ENCODE measurements at places on chromosomes 13 and 19.

DNA sequence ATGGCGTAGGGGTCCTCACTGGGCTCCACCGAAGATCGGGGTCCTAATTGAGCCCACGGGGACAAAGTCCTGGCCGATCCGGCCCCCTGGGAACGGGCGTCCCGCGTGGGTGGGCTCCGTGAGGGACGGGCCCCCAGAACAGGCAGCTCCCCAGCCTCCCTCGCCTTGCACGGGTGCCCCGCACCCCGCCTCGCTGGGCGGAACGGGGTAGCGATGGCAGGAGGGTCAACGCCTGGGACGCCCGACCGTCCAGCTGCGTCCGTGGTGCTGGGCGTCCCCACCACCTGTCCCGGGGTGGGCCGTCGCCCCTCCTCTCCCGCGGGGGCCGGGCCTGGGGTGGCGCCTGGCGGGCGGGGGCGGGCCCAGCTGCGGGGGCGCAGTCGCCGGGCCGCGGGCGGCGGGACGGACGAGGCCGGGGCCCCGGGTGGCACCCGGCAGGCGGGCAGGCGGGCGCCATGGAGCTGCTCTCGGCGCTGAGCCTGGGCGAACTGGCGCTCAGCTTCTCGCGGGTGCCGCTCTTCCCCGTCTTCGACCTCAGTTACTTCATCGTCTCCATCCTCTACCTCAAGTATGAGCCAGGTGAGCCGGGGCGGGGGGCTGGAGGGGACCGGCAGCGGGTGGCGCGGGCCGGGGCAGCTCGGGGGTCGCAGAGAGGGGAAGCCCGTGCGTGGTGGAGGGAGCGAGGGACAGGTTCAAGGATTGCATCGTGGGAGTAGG, at the start of gene TMEM38A:
Gene TMEM38A, plus strand, starts transcription at position 377 of the 717 bp plus-strand sequence. Its CDS starts 79 bp downstream, at position 456.
- peak; percentile 26 for DNase-seq

DNA sequence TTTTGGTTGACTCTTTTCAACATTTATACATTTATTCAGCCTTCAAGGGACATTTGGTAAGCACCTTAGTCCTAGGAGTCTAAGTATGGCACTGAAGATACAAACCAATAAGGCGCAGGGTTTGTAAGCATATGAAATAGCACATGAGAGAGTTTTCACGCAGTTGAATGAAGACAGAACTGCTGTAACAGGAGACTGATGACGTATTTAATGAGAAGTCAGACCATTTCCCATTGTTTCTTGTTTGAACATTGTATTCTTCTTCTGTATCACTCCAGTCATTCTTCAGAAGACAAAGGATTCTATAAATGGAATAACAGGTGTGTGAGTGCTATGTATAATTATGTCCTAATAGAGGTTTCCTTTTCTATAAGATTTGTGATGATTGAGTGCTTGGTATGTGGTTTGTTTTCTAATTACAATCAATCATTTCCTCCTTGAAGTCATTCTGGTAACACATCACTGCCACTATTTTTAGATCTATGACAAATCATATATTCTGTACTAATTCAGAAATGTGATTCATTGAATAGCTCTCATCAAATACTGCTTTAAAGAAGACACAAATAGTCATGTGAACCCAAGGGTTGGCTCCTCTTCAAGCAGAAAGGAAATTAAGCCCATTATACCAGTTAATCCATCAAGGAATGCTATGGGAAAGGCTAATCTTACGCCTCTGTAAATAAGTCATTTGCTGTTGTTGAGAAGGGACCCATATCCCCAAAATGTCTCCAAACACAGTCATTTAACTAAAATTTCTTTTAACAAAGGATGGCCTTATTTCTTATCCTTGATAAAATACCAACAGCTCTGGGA, 222.8 kb upstream of the NBEA start:
- no peak for DNase-seq

DNA sequence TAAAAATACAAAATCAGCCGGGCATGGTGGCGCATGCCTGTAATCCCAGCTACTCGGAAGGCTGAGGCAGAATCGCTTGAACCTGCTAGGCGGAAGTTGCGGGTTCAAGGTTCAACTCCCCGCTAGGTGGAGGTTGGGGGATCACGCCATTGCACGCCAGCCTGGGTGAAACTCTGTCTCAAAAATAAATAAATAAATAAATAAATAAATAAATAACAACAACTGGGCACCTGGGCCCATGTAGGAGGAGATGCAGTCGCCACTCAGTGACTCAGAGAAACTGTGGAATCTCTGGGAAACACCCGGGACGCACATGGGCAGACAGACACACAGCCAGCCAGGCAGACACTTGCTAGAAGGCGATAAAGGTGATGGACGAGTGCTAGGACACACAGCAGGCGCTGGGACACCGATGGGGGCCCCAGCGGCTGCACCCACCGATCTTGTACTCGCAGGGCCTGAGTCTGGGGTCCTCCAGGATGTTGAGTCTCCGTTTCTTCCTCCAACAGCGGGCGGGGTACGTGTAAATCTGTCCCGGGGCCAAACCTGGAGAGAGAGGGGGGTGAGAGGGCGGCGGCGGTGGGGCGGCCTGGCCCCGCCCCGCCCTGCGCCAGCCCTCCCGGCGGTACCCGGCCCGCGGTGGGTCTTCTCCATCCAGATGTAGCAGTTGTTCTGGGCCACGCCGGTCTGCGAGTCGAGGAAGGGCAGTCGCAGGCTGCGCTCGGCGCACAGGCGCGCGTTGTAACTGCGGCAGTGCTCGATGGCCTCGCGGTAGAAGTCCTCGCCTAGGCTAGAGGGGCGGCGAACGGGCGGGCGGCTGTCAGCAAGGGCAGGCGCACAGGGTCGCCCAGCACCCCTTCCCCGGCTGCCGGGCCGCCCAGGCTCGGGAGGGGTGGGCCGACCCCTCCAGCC, 1.8 kb downstream of the DPF1 start:
- DNase-seq: no peak

DNA sequence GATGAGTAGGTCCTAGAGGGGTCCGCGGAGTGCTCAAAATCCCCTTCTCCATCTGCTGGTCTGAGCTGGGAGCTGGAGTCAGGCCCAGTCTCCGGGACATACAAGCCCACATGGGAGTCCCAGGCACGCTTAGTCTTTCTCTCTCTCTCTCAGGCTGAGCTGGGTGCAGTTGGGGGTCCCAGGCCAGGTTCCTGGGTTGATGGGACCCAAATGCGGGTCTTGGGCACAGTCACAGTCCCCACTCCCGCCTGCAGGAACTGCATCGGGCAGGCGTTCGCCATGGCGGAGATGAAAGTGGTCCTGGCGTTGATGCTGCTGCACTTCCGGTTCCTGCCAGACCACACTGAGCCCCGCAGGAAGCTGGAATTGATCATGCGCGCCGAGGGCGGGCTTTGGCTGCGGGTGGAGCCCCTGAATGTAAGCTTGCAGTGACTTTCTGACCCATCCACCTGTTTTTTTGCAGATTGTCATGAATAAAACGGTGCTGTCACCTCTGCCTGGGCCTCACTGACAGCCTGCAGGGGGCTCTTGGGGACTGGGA, 23.8 kb downstream of the CYP4F12 start:
- no peak for DNase-seq

GRCh38 chr13:46675016-46675415, 121.9 kb downstream of the ESD start:
- peak; percentile 63 for DNase-seq

DNA sequence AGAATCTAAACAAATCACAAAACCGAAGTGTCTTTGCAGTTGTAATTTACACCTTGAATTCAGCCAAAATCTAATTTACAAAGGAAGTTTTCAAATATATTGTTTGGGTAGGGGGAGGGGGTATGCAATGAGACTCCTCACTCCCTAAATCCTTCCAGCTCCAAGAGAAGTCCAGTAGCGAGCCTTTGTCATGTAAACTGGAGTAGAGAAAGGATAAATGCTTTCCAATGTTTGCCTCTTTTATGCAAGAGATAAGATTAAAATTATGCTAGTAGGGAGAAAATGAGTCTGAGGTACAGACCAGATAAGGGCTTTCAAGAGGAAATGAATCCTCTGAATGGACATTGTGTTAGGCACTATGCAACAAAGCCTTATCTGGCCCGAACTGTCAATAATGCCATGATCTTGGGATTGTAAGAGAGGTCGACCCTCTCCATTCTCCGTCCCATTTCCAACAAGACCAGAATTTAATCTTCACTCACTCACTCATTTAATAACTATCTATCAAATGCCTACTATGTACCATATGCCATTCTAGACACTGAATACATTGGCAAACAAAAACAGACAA, 199.2 kb downstream of the LACC1 start:
- DNase-seq: no peak

DNA sequence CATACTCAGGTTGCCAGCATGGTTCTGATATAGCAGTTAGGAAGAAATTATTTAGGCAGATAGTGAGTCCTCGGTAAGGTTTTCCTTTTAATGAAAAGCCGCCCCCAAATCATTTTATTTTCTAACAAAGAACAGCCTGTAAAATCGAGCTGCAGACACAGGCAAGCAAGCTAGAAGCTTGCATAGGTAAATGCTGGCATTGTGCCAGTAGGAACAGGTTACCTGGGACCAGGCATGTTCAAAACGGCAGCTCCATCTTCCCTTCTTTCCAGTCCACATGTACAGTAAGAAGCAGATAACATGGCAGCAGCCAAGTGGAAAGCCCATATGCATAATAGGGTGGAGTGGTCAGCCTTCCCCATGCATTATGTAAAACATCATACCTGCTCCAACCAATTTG, 71.1 kb downstream of the UGGT2 start:
- no peak for DNase-seq

- DNase-seq: peak; percentile 46
These were observed 4.0 kb downstream of the ERF start for GRCh38 chr19:42250666-42251531.

DNA sequence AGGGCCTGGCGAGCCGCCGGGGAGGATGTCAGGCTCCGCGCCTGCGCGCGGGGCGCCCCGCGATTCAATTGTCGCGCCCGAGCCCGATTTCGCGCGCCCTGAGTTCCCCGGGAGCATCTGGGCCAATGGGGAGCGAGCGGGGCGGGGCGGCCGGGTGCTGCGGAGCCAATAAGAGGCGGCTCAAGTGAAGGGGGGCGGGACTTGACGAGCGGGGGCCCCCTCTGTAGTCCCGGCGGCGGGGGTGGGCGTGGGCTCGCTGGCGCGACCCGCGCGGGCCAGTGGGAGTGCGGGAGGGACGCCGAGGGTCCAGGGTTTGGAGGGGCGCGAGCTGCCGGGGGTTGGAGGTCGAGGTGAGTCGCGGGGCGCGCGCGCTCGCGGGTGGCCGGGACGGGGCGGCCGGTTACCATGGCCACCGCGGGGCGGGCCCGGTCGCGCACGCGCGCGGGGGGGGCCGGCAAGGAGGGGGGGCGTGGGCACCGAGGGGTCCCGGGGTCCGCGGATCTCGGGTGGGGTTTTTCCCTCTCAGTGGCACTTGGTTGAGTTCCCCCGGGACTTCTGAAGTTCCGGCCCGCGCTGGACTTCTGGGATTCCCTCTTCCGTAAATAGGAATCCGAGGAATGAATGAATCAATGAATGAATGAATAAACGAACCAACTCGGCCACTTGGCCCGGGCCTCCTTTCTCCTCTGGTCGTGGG, 744 bp downstream of the UHRF1 start:
- peak; percentile 90 for DNase-seq

DNA sequence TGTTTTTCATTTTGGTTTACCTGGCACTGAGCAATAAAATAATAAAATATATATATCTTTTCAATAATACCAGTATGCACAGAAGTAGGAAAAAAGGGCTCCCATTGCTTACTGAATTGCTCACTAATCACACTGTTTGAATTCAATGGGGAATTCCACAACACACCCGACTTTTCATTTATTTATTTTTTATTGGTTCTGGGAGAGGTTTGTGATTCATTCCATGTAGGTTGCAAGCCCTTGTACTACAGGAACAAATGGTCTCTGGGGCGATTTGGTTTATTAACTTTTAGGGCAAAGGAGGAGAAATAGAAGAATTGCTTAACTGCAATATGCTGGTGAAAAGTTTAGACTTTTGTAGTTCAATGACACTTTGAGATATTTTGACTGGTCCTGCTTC, 207.4 kb downstream of the DCT start:
- no peak for DNase-seq
